ENCODE measurements at places on chromosomes 5 and 9. TPM values are rescaled to one million over a fixed set of nuclear protein-coding genes. Genes with fewer than 3 reads are reported as not detected.

DNA sequence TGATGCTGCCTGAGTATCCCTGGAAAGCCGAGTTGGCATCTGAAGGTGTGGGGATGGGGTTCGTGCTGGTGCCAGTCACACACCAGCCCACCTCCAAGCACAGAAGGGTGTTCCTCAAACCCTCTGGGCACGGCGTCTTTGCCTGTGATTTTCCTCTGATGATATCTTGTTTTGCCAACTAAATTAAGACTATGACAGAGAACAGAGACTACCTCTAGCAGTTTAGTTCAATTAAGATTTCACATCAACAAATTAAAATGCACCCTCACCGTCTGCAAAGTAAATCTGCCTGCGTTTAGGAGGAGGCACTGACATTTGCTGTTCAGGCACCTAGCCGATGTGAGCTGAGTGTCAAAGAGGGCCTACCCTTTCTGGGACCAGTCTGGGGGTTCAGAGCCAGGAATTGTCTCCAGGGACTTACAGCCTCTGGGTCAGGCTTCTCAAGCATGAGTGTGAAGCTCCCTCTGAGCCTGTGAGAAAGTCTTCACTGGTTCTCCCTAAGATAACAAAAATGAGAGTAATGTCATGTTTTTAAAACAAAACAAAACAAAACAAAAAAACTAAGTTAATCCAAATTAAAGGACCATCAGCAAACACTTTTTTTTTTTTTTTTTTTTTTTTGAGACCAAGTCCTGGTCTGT, 55.4 kb upstream of the CTNNA1 start:
- no peak for DNase-seq

DNA sequence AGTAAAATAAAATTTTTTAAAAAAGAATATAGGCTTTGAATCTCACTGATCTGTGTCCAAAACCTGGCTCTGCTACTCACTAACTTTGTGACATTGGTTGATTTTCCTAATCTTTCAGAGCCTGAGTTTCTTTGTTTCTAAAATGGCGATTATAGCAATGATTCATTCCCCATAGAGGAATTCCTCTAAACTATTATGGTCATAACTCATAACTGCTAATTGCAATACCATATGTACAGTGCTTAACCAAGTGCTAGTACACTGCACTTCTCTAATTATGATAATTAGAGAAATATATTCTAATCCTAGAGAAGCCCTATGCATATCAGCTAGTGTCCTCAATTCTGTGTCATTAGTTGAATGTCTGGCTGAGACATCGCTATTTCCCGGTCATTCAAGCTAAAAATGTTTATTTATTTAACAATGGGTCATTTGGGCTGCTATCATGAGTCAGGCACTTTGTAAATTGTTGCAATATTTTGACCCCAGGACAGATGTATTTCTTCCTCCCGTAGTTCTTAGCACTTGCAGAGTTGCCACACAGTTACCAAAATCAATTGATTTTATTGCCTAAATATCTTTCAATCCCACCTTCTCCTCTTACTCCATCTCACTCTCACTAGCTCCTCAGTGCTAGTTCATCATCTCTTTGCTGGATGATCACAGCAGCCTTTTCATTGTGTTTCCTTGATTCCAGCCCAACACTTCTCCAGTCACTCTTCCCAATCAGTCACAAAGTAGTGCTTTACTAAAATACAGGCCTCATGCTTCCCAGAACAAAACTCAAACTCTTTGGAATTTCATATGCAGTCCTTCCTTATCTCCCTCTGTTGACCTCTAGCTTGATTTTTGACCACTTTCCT, 200.9 kb upstream of the PAPPA start:
- DNase-seq: peak; percentile 86

- DNase-seq: peak; percentile 19
Observed at GRCh38 chr5:67799732-67800234, 415.8 kb upstream of the PIK3R1 start.

DNA sequence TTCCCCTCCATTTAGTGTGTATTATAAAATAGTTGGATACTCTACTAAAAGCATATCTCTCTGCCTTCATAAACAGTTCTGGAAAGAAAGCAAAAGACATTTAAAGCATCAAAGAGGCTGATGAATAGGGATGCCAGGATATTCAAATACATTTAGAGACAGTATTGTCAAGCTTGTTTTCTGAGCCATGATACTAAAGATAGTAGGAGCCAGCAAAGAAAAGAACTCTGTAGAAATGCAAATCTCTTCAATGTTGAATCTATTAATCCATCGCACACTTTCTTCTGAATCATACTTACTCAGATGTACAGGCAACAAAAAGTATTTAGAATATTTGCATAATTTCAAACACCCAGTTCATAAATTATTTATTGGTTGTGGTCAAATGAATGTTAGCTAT, 207.1 kb upstream of the MEF2C start:
- DNase-seq: no peak

- DNase-seq: no peak
Observed at GRCh38 chr9:108656566-108656965, 199.2 kb downstream of the ACTL7B start.

GRCh38 chr5:43893951-43894684, 291.1 kb downstream of the NNT start:
- DNase-seq: no peak

DNA sequence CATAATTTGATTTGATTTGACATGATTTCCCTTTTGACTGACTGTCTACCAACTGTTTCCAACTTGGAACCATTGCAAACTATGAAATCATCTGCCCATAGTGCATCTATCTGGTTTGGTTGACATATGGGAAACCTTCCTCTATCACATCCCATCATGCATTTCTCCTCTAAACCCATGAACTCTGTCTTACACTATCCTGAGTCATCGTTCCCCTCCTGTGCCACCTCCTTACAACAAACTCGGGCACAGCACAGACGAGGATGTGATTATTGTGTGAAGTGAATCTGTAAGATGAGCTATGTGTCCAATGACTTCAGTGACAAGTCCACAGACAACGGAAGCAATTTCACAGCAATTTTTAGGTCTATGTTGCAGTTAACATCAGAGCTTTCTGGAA, 126.1 kb downstream of the NPR3 start:
- peak; percentile 31 for DNase-seq

DNA sequence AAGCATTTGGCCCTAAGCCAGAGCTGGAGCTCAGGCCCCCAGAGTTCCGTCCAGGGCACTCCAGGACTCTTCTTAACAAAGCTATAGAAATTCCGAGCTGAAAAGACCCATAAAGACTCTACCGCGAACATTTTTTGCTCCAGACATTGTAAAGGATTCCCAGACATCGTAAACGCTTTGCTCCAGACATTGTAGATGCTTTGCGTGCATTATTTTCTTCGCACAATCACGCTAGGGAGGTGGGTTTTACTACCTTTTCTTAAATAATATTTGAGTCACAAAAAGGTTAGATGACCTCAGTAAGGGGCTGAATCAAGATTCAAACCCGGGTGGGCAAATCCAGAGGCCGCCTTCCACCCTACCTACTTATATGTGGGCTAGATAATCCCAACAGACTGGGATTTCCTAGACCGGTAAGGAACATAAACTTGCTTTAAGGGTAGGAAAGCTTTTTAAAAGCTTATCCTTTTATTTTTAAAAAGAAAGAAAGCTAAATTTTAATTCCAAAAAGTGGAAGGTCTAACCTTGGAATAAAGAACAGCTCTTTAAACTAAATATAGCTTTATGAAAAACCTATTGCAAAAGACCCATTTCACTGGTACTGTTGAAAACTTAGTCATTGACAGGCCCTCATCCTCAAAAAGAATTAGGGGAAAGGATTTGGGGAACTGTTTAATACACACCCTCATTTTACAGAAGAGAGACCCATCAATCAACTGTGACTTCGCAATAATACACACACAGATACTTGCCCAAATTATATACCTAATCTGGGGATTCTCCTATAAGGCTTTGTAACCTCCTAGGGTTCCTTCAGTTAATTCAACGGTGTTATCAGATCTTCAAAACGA, 822 bp upstream of the TNIP1 start:
- DNase-seq: peak; percentile 71

DNA sequence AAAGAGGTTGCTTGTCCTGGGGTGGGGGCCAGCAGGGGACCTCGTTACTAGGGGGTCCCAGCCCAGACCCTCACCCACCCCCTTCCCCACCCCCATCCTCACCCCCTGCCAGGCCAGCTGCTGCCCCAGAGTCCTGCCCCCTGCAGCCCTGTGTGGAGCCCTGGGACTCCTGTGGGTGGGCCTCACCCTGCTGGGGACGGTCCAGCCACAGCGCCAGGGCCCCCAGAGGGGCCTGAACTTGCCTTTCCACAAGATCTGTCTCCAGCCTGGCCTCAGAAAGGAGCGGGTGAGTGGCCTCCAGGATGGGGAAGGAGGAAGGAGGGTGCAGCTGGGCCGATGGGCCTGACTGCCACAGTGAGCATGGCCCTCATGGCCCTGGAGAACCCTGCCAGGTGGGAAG, 7.5 kb upstream of the PTGDS start:
- DNase-seq: no peak

GRCh38 chr9:78014776-78015175, 16.8 kb downstream of the GNAQ start:
- DNase-seq: peak; percentile 54

DNA sequence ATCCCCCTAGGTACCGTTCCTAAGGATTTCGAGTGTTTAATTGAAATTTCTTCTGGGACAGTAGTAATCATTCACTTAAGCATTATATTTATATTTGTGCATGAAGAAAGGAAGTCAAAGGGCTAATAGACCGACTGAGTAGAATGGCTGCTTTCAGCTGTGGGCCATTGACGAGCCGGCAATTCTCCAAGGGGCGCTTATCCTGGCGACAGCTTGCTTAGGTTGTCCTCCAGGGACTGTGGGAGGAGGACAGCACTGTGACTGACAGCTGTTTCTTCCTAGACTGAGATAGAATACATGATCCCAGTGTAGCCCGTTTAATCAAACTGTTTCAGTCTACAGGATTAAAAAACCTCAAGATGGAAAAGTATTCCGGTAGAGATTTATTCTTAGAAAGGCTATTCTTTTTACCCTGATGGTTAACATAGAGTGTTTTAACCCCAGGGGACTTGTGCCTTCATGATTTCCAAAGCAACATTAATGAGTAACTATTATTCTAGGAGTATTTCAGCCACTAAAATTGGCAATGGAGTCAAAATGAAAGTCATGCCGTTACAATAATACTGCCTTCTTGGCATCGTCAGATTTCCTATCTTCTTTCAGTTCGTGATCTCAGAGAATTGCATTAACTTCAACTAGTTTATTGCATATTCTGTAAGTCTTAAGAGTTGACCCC, 943.1 kb upstream of the WWC1 start:
- no peak for DNase-seq

GRCh38 chr9:71924576-71924975, 13.1 kb downstream of the C9orf85 start:
- no peak for DNase-seq

GRCh38 chr5:10611290-10611689, 47.4 kb downstream of the ANKRD33B start:
- DNase-seq: no peak

- no peak for DNase-seq
Observed at GRCh38 chr9:87871425-87872078, 11.1 kb upstream of the SPATA31E1 start.

DNA sequence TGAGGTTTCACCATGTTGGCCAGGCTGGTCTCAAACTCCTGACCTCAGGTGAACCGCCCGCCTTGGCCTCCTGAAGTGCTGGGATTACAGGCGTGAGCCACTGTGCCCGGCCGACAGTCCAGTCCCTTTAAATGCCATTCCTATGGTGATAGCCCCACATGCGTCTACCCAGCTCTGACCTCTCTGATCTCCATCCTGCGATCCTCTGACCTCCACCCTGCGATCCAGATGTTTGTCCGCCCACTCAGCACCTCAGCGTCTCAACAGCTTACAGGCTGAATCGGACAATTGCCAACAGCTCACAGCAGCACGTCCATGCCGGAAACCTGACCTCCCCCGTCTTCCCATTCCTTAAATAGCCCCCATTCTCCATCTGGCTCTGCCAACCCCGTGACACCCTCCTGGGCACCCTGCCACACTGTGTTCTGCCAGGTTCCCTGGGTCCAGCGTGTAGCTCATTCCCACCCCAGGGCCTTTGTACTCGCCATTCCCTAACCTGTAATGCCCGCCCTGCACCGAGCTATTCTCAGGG, 44.0 kb upstream of the RNU6ATAC start:
- DNase-seq: no peak

DNA sequence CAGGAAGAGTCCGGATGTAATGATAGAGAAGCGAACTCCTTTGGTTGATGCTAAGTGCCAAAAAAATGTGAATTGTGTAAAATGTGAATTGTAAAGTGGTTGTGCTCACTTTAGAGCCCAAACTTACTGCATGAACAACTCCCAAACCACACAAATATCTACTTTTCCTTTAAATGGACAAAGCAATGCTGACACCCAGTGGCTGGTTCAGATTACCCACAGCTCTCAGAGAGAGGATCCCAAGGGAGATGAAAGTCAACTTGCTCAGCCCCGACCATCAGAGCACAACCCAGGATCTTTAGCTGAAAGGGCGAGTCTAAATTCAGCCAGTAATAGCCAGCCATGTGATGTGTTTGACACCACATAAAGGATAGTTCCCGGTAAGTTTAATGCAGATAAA, 133.7 kb downstream of the NMUR2 start:
- peak; percentile 9 for DNase-seq

DNA sequence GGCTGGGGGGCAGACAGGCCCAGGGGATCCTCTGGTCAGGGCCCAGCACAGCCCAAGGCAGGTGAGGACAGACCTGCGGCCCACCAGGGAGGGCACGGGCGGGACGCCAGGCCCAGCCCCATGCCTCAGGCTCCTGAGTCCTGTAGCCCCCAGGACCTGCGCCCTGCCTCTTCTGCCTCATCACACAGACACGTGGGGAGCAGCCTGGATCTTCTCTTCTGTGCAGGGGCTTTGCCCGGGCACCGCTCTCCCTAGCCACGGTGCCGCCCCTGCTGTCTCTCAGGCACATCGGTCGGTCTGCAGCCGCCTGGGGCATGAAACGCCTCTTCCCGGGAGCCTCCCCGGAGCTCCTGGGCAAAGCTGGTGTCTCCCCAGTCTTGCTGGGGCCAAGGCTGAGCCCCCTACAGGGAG, 40.2 kb upstream of the EGFL7 start:
- DNase-seq: no peak

GRCh38 chr5:72760259-72760658, 56.2 kb upstream of the TNPO1 start:
- peak; percentile 62 for DNase-seq

DNA sequence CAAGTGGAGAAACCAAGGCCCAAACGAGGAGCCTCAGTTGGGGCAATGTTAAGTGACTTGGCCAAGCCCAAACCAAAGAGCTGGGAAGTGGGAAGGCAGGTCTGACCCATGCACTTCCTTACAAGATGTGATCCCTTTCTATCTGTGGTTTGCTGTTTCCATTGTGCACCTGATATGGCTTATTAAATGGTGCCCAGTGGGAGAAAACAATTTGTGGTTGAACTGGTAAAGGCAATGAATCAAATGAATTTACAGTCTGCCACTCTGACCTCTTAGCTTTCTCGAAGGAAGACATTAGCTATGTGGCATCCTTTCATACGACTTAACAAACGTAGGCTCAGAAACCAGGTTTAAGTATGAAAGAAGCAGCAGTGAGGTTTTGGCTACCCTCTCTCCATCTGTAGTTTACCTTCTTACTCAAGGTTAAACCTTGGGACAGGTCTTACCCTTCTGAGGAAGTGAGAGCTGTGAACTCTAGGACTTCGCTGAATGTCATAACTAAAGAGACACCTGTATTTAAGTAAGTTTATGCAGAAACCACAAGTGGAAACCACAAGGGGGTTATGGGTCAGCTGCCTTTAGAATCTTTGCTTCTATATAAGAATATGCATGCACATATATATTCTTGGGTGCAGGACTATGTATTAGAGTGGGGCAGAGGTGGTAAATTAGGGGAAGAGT, 100.5 kb upstream of the SPATA31D4 start:
- peak; percentile 74 for DNase-seq

TPRN gene
- 4.5 TPM for total RNA-seq

FBLL1 gene
- total RNA-seq: 0.81 TPM

SPACA9 gene
- total RNA-seq: 0.91 TPM

DNAH5 gene
- 3.0 TPM for total RNA-seq

GALNT12 gene
- 0.81 TPM for total RNA-seq

GSN gene
- total RNA-seq: 207 TPM
